Stimulated activated CD8-positive, alpha-beta memory T cell treated with anti-CD3 and anti-CD28 coated beads, Interleukin-4, amount 100 ng/mL, for 1 hour (primary cell): ENCODE measurements at places on chromosomes 7 and 10.

- no peak for DNase-seq
These were observed 21.6 kb downstream of the KIFBP start for GRCh38 chr10:69010151-69010640.

DNA sequence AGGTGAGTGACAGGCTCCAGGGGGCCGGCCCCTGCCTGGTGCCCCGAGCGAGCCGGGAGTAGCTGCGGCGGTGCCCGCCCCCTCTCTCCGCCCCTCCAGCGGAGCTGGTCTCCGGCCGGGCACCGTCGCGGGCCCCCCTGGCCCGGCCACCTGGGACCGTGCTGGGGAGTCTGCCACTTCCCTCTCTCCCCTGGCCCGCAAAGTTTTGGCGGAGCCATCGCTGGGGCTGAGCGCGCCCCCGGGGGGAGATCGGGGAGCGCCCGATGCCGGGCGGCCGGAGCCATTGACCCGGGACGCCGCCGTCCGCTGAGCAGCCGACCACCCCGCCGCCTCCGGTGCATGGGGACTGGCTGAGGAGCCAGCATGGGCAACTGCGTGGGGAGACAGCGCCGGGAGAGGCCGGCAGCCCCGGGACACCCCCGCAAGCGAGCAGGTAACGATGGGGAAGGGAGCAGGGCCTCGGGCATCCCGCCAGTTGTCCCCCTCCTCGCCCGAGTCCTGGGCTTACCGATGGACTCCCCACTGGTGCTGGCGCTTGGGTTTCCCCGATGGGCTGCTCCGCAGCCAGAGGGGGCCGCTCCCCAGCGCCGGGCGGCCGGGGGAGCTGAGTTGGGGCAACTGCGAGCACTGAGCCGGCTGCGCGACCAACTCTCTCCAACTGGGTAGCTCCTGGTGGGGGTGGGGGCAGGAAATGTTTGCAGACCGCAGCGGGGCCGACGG is at the start of gene UBTD1:
Gene UBTD1 (plus strand): TSS at position 84 of the 720 bp plus-strand sequence. CDS start 280 bp downstream, at position 364.
- DNase-seq: no peak

DNA sequence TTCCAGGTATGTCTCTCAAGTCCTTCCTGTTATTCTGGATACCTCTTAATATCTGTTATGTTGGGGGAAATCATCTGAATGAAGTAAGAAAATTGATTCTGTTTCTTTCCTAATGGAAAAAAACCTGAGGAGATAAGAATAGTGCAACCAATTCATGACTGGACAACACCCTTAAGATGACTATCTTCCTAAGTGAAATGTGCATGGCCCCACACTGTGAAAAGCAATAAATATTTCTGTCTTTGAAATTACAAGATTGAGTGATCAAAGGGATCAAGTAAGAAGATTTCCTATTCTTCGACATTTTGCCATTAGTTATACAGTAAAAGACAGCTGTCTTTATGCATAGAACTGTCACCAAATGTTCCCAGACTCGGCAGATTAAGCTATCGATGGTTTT is 73.9 kb downstream of the CHCHD3 start:
- no peak for DNase-seq

- DNase-seq: no peak
These were observed 25.8 kb downstream of the STN1 start for GRCh38 chr10:103892181-103892580.

DNA sequence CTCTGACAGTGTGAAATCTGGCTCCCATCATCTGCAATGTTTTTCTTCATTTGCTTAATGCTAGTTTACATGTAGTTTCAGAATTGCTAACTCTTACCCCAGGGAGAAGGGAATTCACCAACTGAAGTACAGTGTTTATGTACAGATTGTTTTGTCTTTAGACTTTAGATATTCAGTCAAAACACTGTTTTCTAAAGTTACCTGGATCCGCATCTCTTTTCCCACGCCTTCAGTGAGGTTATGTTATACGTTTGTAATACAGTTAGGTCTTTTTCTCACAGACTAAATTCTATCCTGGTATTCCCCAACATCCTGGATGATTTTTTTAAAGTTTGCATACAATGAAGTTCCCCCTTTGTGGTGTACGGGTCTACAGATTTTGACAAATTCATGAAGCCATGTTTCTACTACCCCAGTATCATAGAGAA is 3.2 kb upstream of the LYZL1 start:
- no peak for DNase-seq

DNA sequence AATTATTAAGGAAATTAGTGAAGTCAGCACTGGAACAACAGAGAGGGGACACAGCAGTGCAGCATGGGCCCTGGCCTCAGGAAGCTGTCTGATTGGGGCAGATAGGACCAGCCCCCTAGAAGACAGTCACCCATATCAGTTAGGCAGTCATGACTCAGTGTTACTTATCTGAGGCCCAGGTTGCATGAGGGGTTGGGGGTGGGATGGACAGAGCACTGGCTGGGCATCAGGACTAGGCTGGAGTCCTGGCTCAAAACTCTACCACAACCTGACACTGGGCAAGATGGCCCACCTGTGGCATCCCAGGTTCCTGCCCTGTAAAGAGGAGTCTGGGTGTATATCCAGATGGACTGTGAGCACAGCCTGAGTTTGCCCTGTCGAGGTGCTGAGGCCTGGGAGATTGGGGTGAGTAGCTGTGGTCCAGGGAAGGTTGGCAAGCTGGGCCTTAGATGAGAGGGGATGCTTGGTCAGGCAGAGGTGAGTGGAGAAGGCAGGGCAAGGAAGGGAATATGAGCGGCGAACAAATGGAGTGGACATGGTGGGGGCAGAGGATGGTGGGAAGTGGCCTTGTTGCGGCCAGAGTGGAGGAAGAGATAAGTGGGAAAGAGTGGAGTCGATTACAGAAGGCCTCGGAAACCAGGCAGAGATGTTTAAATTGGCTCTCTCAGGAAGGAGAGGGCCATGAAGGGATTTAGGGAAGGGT is 37.5 kb downstream of the HK1 start:
- DNase-seq: no peak
